Vagina (tissue), 2 donors: ENCODE measurements at places on chromosomes 12 and 14. TPM values are rescaled to one million over a fixed set of nuclear protein-coding genes. Genes with fewer than 3 reads are reported as not detected.
A peak's percentile ranks its signal among the peaks of the same experiment; 100 is the strongest.

The RHNO1 gene
- 13.8 TPM for total RNA-seq

DNA sequence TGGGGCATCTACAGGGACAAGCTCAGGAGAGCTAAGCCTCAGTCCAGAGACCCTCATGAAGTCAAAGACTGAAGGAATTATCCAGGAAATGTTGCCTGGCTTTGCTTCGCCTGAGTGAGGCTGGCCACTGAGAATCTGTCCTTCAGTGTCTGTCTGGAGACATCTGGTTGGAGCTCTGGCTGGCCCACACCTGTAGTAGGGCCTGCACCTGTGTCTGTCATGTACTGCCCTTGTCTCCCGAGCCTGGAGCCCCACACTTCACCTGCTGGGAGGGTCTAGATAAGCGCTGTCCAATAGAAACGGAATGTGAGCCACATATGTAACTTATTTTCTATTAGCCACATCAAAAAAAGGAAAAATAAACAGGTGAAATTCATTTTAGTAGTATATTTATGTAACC, 9.9 kb upstream of the HDAC7 start:
- no peaks in the 10 kb centered on the region for H3K27me3 ChIP-seq
- peaks cover 56% of the 10 kb centered on the region for H3K4me1 ChIP-seq
- no peak for DNase-seq
- H3K4me3 ChIP-seq: no peak overlapping the region
- peak overlapping the region; percentile 99 for H3K27ac ChIP-seq

DNA sequence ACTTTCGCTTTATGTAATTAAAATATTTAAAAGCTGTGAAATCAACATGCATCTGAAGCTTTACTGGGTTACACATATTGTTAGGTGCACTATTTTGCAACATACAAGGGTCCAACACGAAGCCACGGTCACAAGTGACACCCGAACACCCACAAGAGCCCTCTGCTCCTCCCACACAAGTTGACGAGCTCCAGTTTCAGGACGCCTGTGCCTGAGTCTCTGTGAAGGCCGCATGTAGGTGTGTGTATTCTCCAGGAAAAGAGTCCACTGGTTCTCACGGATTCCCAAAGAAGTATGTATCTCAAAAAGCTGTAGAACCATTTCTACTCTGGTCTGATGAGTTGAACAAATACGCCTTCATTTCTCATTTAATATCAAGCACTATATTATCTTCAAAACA, 12.0 kb downstream of the SLC15A4 start:
- no peak for DNase-seq
- peaks cover 44% of the 10 kb centered on the region for H3K4me1 ChIP-seq
- no peak overlapping the region for H3K4me3 ChIP-seq
- no peaks in the 10 kb centered on the region for H3K27me3 ChIP-seq
- no peaks in the 10 kb centered on the region for H3K36me3 ChIP-seq
- H3K27ac ChIP-seq: no peak overlapping the region

The CLEC6A gene
- total RNA-seq: not detected

DNA sequence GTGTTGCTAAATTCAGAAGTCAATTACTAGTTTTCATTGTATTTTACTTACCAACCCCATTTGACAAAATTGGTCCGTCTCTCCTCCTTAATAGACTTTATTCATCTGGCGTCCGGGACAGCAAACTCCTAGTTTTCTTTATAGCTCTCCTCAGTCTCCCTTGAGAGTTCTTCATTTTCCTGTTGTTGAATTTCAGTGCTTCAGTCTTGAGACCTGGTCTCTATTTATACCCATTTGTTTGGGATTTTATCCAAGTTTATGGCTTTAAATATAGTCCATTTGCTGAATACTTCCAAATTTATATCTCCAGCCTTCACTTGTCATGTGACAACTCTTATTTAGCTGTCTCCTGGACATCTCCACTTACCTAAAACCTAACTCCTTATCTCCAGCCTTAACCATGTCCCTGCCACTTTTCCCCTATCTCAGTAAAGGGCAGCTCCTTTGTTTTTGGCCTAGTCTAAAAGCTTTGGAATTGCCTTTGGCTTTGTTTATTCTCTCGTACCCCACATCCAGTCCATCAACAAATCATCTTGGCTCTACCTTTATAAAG, 23.5 kb downstream of the KTN1 start:
- DNase-seq: no peak
- H3K27ac ChIP-seq: no peak overlapping the region
- peaks cover 10% of the 10 kb centered on the region for H3K36me3 ChIP-seq
- H3K4me3 ChIP-seq: no peak overlapping the region

The PLD4 gene
- not detected for total RNA-seq

DNA sequence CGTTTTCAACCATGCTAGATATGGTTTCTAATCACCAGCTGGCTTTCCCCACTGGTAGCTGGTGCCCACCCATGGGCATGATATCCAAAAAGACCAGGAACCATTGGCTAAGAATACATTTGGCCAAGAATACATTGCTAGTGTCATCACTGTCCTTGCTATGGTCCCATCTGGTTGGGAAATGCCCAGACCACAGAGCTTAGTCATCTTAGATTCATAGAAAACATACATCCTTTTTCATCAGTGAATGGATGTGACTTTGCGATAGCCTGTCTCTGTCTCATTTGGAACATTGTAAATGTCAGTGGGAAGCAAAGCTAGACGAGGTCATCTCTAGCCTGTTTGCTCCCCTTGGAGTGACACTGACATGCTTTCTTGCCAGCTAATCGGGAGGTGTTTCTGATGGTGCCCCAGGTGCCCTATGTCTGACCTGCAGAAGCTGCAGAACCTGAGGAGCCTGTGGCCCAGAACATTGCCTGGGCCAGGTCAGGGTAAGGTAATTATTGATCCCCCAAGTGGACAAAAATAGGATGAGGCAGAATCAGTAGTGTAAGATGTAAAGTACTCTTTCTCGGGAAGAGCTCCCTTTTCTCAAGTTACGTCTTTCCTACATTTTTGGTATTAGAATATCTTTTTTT, 194.8 kb downstream of the SLC41A2 start:
- no peak overlapping the region for H3K4me3 ChIP-seq
- H3K27me3 ChIP-seq: no peaks in the 10 kb centered on the region
- no peaks in the 10 kb centered on the region for H3K4me1 ChIP-seq

The WIF1 gene
- total RNA-seq: 27.3 TPM

The CLEC4C gene
- total RNA-seq: not detected

The DACT1 gene
- total RNA-seq: 9.8 TPM

GRCh38 chr12:83150465-83151189, 463.9 kb downstream of the TMTC2 start:
- no peaks in the 10 kb centered on the region for H3K4me1 ChIP-seq
- DNase-seq: no peak
- H3K27ac ChIP-seq: no peak overlapping the region
- no peaks in the 10 kb centered on the region for H3K27me3 ChIP-seq
- no peaks in the 10 kb centered on the region for H3K36me3 ChIP-seq

DNA sequence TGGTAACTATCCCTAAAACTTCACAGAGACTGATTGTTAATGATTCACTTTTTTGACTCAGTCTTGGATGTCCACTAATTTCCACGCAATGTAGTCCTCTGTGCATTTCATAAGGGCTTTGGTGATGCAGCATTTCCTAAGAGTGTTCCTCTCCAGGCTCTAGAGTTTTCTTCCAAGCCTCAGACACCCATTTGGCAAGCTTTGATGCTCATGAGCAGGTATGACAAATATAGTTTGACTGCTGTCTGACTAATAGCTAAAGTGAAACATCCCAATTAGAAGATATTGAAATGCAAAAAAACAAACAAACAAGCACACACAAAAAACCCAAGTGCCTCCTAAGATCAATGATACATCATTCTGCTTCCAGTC, 1.5 kb upstream of the VAMP1 start:
- H3K4me1 ChIP-seq: peaks cover 33% of the 10 kb centered on the region
- H3K27me3 ChIP-seq: no peaks in the 10 kb centered on the region
- H3K27ac ChIP-seq: no peak overlapping the region
- no peak for DNase-seq
- H3K4me3 ChIP-seq: no peak overlapping the region

The KERA gene
- not detected for total RNA-seq

DNA sequence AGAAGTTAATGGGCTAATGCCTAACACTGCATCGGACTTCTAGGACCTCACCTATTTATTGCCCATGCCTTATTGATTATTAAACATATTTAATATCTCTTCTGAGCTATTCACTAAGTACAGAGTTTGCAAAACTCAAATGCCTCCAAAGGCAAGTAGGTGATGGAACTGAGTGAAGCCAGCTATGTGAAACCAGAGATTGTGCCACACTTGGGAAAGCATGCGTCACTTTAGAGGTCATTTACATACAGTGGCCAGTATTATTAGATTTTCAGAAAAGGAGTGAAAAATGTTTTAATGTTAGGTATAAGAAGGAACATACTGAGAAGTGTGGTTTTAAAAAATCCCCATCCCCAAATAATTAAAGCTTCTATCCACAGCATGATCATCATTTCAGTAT, 27.7 kb downstream of the PDE6H start:
- no peak overlapping the region for H3K4me3 ChIP-seq
- peak overlapping the region; percentile 61 for H3K27ac ChIP-seq
- H3K36me3 ChIP-seq: no peaks in the 10 kb centered on the region
- H3K27me3 ChIP-seq: no peaks in the 10 kb centered on the region

DNA sequence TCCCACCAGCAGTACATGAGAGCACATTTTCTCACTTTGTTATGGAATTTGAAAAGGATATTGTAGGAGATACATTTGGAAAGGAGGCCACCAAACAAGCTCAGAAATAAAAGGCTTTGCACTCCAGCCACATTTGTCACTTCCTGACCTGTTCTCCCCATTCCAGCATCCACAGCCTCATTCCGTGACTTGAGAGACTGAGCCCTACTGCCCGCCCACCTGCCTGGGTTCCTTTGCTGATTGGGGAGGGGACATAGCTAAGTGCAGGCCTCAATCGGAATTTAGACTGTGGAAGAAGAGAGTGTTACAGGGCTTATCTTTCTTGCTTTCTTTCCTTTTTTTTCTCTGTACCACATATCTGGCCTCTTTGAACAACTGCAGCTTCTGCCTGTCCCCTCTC, 735.4 kb upstream of the TMEM132C start:
- no peak overlapping the region for H3K27ac ChIP-seq
- no peaks in the 10 kb centered on the region for H3K27me3 ChIP-seq
- no peak overlapping the region for H3K4me3 ChIP-seq
